Glomerular endothelial cell (primary cell): ENCODE measurements at places on chromosomes 6 and 20. TPM values are rescaled to one million over a fixed set of nuclear protein-coding genes. Genes with fewer than 3 reads are reported as not detected.

- no peak for DNase-seq
Observed at GRCh38 chr20:34954904-34955230, 739 bp downstream of the GSS start.

- DNase-seq = no peak
Observed at GRCh38 chr6:136964398-136964797, 42.3 kb downstream of the SLC35D3 start.

DNA sequence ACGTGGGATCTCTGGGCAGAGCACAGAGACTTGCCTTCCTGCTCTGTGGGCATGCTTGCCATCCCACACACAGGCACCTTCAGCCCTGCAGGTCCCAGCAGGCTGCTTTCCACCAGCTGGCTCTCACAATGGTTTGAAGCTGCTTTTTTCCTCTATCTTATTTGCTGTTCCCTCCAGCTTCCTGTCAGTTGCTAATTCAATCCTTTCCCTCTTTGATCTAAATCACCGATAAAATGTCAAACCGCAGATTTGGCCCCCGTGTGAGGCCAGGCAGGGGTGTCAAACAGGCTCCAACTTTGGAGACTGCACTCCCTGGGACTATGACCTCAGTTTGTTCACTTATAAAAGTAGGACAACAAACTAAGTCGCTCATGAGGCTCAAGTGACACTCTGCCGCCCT is 40.6 kb upstream of the PCMTD2 start:
- no peak for DNase-seq

DNA sequence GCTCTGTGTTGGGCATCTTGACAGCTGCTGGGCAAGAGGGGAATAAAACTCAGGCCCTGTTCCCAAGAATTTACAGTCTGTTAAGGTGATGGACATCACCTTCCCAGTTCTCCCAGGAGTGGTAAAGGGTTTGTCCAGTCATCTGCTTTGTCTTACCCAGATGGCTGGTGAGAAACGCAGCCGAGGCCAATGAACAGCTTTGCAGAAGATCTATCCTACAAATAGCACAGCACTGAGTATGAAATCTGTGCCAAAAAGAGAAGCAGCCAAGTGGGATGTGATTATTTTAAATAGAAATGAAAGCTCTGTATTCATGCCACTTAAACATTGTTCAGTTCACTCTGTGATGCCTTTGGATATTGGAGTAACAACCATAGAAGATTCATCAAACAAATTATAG is 132.7 kb upstream of the SLC22A16 start:
- no peak for DNase-seq

COX4I2 gene
- total RNA-seq = not detected in 2 replicates

DNA sequence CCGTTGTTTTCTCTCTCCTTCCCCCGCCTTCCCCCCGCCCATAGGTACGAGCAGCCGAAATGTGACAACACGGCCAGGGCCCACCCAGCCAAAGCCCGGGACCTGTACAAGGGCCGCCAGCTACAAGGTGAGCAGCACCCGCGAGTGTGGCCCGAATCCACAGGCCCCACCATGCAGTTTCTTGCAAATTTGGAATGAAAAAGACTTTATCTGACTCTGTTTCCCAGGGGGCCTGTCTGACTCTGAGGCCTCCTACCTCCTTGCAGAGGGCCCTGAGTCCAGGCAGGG is 167.1 kb downstream of the SMOC2 start:
- no peak for DNase-seq

DNA sequence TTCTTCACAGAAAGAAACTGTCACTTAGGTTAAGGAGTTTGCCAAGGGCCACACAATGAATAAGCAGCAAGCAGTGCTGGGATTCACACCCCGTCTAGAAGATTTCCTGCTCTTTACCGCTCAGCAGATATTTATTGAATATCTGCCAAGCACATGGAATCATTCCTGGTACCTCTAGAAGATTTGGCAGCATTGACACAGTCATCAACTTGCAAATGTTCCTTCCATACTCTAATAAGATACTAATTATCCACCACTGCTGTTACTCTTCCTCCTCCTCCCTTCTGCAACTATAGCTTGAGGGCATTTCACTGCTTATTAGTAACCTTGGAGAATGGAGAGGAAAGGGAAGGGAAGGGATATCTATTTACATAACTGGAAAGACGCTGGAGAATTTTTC is 13.0 kb downstream of the MOXD1 start:
- no peak for DNase-seq

- DNase-seq = no peak
Observed at GRCh38 chr6:74574794-74575193, 631.1 kb downstream of the COL12A1 start.

- no peak for DNase-seq
Observed at GRCh38 chr6:138682704-138683527, 90.7 kb upstream of the CCDC28A start.

SLC44A4 gene
- 0.05 and 1.7 TPM in 2 replicates for total RNA-seq

- DNase-seq = no peak
Observed at GRCh38 chr6:104688283-104688969, 171.3 kb downstream of the HACE1 start.

DNA sequence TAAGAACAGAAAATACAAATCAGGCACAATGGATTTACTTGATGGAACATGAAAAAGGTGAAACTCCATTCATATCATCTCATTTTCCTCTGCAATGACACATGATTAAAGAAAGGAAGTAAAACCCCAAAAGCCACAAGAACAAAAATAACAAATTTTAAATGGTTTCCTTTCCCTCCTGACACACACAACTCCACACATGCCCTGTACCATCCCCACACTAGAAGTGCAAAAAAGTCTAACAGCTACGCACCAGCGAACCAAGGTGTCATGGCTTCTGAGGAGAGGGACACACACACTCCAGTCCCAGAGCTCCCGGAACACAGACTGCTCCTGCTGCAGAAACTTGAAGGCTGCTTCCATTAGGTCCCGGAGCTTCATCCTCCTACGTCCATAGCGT is 25.3 kb downstream of the MDN1 start:
- no peak for DNase-seq

IL17F gene
- not detected in 2 replicates for total RNA-seq
